ENCODE measurements at places on chromosomes 2 and 18.

GRCh38 chr2:10330700-10331026 lies 28.0 kb downstream of the HPCAL1 start:
- DNase-seq = no peak

DNA sequence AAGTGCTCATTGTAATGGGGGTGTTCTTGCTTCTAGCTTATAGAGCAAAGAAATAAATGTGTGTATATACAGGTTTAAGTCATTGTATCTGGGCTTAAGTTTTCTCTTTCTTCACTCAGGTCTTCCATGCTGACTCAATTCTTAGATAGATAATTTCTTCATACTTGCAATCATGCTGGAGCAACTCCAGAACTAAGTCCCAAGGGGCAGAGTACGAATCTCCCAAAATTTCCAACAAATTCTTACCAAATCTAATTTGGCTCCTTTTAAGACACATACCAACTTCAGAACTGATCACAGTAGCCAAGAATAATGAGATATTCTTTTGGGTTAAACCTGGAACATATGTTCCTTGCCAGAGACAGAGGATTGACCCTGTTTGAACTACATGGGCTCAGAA lies 4.3 kb upstream of the SPAG16 start:
- DNase-seq = peak; percentile 59

- no peak for DNase-seq
Measured at GRCh38 chr18:66874812-66875474, 271.1 kb upstream of the CDH19 start.

- peak; percentile 29 for DNase-seq
Measured at GRCh38 chr18:13372531-13372951, 154.0 kb downstream of the LDLRAD4 start.

DNA sequence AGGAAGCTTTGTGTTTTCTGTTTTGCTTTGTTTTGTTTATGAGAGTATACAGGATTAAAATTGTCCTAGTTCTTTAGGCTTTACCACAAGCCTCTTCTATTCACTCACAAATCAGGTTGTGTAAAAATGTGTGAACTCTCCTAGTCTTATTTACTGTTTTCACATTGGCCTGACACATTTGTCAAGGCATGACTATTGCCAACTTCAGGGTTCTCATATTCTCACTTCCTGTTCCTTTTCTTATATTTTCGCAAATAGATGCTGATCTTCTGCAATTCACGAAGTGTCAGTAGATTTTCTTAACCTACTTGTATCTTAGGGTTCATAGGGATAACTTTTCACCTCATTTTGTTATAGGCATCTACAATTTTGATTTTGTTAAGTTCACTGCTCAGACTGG lies 67.1 kb downstream of the CCDC102B start:
- DNase-seq = no peak

- DNase-seq = no peak
Measured at GRCh38 chr2:143815082-143815481, 685.9 kb downstream of the ARHGAP15 start.

GRCh38 chr2:7508296-7508943 lies 591.2 kb downstream of the RNF144A start:
- DNase-seq = peak; percentile 87

GRCh38 chr2:175823002-175823706 lies 178.9 kb downstream of the LNPK start:
- no peak for DNase-seq

GRCh38 chr2:191635333-191636234 lies 42.4 kb upstream of the NABP1 start:
- peak; percentile 94 for DNase-seq

DNA sequence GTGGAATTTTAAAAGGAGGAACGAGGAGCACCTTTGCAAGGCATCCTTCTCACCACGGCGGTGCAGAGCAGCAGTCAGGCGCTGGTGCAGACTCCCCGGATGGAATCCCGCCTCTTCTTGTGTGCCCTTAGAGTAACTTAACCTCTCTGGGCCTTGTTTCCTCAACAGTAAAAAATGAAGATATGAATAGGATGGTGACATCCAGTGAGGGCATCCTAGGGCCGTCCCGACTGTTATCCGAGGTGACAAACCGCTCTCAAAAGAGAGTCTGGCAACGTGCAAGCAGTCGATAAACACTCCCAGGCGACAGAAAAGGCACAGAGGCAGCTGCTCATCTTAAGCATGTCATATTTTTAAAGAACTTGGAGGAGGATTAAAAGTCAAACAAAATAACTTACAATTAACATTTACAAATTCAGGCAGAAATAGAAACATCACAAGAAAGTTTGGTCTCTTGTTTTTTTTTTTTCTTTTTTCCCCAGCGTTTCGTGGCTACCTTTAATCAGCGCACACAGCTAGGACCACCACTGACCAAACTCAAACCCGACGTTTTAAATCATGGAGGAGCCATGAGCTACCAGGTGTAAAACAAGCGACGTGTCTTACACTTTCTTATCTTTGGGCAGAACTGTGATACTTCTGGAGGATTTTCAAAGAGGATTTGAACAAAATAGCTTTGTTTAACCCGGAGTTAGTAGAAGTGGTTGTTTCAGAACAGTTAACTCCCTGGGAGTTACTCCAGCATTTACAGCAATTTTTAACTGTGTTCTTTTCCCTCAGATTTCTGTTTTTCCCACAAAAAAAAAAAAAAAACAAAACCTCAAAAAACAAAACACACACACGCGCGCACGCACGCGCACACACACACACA lies 2.1 kb downstream of the MBP start:
- no peak for DNase-seq

- DNase-seq = no peak
Measured at GRCh38 chr2:232420463-232421188, 14.0 kb downstream of the ALPG start.
